ENCODE measurements at places on chromosomes 4 and X.

DNA sequence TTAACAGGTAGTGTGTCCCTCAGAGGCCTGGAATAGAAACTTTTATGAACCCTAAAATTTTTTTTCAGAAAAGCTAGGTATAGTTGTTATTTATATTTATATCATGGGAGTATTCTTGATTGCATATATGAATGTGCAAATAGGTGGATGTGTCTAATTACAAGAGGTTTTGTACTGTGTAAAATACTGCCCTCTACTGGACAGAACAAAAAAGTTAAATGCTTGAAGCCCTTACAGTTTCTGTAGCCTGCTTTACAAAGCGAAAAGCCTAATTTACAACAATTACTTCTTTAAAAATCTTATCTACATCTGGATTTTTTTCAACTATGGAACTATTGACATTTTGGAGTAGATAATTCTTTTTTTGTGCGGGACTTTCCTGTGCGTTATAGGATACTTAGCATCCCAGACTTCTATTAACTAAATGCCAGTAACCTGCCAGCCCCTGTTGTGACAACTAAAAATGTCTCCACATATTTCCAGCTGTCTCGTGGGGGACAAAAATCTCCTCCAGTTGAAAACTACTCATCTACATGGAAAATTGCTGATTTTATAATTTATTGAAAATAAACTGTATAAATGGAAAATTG lies 35.1 kb downstream of the ENPEP start:
- peak; percentile 37 for DNase-seq

DNA sequence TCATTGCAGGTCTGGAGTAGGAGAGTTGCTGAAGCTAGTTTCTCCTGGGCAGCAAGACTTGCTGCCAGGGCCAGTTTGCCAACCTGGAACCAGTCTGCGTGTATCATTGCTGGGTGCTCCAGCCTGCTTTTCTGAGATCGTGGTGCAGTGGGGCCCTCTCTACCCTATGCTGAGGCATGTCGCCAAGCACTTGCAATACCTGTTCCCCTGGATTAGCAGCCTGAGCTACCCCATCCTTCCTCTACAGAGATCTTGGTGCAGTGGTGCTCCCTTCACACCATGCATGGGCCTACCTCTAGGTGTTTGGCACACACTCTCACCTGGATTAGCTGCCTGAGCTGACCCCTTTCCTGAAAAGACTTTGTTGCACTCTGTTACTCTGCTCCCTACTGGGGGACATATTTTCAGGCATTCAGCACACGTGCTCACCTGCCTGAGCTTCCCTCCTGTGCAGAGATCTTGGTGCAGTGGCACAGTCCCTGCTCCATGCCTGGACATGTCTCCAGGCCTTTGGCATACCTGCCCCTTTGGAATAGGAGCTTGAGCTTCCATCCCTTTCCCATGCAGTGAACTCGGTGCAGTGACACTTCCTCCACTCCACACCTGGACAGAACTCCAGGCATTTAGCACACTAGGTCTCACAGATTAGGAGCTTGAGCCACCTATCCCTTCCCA lies 133.7 kb upstream of the CXCL13 start:
- no peak for DNase-seq

- DNase-seq: peak; percentile 33
These were observed 339.7 kb upstream of the PCDH7 start for GRCh38 chr4:30380404-30380998.

GRCh38 chrX:49041744-49042580 lies 1.2 kb downstream of the TFE3 start:
- no peak for DNase-seq

DNA sequence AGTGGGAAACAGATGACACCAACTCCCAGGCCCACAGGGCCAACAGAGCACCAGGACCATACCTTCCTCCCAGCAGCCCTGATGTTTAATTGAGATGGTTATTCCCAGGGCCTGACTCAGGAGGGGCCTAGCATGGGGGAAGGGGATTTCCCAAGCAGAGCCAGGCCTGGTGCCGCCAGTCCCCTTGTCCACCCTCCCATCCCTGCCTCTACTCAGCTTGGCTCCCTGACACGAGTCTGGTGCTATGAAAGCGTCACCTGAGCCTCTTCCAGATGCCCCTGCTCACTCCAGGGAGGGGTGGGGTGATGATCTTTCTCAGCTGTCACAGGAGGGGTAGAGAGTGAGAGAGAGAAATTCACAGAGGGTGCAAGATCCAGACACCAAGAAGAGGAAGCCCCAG lies 72.7 kb downstream of the EFNB1 start:
- DNase-seq: no peak

DNA sequence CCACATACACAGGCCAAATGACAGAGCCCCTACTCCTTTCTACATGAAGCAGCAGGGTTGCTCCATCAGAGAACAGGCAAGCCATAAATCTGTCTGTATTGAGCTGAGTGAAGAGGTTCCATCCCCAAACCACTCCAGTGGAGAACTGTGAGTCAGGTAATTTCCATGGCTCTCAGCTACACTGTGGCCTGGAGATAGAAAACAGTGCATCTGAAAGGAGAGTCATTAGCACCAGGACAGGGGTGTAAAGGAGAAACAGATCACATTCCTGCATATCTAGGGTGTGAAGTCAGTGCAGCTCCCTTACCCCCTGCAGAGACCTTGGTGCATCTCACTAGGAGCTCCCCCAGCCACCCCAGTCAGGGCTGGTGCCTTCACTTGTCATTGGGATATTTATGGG lies 314.7 kb downstream of the CHIC1 start:
- no peak for DNase-seq

DNA sequence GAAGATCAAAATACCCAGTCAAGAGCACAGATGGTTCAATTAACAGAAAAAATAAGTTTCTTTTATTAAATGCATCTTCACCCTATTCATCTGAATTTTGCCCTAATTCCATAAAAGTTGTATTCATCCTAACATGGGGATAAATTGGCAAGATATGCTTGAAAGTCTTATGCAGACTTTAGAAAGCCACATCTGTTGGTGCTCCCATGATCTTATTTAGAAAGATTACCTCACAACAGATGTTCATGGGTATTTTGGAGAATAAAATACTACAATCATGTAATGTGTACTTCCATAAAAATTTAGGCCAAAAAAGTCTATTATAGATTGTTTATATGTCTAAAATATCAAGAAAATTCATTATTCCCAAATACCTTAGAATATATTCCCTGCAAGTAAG lies 510.3 kb downstream of the TECRL start:
- no peak for DNase-seq

DNA sequence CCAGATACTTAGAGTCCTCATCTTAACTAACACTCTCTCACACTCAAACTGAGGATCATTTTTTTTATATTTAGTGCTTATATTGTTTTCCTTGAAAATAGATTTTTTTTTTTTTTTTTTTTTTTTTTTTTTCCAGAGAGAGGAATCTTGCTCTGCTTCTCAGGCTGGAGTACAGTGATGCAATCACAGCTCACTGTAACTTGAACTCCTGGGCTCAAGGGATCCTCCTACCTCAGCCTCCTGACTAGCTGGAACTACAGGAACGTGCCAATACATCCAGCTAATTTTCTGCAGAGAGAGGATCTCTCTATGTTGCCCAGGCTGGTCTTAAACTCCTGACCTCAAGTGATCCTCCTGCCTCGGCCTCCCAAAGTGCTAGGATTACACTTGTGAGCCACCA lies 650.3 kb upstream of the ATOH1 start:
- no peak for DNase-seq

DNA sequence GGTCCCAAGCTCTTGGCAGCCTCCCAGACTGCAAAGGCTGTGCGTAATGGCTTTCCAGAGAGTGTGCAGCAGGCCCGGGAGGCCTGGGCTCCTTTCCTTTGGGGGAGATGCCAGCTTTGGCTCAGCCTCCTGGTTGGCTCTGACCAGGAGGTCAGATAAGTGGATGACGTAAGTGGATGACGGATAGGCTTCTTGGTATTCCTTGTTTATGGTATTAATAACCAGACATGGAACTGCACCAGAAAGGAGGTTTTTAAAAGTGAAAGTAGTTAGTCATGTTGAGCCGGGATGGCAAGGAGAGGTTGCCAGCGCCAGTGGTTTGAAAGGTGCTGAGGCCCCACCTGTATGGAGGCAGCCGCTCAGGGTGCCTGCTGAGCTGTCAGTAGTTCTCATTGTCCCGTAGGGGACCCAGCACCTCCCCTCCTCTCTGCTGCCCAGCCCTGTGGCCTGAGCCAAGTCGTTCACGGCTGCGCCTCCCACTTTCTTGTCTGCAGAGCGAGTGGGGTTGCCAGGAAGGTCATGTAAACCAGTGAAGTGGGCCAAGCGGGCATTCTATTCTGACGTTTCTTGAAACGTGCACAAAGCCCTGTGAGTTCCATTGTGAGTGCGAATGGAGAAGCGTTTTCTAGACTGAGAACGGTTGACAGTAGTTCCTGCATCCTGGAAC lies 28.7 kb upstream of the STOX2 start:
- DNase-seq: peak; percentile 54

- no peak for DNase-seq
These were observed 299.7 kb downstream of the LDB2 start for GRCh38 chr4:16598597-16599206.

All from HTR-8/SVneo (cell line).